Transverse colon (tissue), 4 donors: ENCODE measurements at places on chromosomes 2 and 18. TPM values are rescaled to one million over a fixed set of nuclear protein-coding genes. Genes with fewer than 3 reads are reported as not detected.

Gene IGFBP2
- 155 TPM for total RNA-seq

Gene ALK
- total RNA-seq = 0.32 TPM

Gene MAP3K19
- not detected for total RNA-seq

Gene GCA
- total RNA-seq = 18.4 TPM

Gene OTOF
- total RNA-seq = not detected

Gene TEKT4
- not detected for total RNA-seq

Gene SPDYA
- 1.4 TPM for total RNA-seq

Gene CD226
- total RNA-seq = 16.8 TPM

Gene SKOR2
- not detected for total RNA-seq

Gene VWC2L
- 0.32 TPM for total RNA-seq

Gene KIF5C
- 2.0 TPM for total RNA-seq

Gene TAF1B
- 18.9 TPM for total RNA-seq
